Suppressor macrophage treated with lipopolysaccharide for 1 hour (primary cell): ENCODE measurements at places on chromosomes 12 and 14.

- peak; percentile 78 for DNase-seq
These were observed 21.9 kb upstream of the IFT81 start for GRCh38 chr12:110102255-110102654.

GRCh38 chr14:88352698-88353097, 29.6 kb upstream of the KCNK10 start:
- DNase-seq = no peak

- DNase-seq = no peak
These were observed 4.4 kb upstream of the TMTC2 start for GRCh38 chr12:82682326-82682725.

- DNase-seq = no peak
These were observed 11.1 kb downstream of the KRT77 start for GRCh38 chr12:52692254-52692653.

GRCh38 chr14:85439696-85440328, 90.1 kb upstream of the FLRT2 start:
- DNase-seq = no peak

GRCh38 chr14:65042296-65042695, 55.6 kb downstream of the FNTB start:
- no peak for DNase-seq

- no peak for DNase-seq
These were observed 16.3 kb downstream of the GLTP start for GRCh38 chr12:109863847-109864712.

DNA sequence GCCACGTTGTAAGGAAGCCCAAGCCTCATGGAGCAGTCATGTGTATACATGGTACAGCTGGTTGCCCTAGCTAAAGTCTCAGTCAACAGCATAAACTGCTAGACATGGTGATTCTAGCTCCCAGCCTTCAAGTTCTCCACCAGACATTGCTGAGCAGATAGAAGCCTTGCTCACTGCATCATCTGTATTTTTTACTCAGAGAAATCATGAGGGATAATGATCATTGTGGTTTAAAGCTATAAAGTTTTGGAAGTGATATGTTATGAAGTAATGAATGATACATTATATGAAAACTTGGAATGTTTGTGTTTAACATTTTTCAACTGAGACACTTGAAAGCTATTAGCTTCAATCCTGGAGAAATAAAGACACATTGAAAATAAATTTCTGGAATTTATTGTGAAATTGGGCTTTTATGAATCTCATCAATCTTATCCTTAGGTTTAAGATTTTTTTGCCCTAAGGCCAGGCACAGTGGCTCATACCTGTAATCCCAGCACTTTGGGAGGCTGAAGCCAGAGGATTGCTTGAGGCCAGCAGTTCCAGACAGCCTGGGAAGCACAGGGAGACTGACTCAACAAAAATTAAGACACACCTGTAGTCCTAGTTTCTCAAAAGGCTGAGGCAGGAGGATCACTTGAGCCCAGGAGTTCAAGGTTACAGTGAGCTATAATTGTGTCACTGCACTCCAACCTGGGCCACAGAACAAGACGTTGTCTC, 5.6 kb upstream of the NFATC4 start:
- DNase-seq = no peak

DNA sequence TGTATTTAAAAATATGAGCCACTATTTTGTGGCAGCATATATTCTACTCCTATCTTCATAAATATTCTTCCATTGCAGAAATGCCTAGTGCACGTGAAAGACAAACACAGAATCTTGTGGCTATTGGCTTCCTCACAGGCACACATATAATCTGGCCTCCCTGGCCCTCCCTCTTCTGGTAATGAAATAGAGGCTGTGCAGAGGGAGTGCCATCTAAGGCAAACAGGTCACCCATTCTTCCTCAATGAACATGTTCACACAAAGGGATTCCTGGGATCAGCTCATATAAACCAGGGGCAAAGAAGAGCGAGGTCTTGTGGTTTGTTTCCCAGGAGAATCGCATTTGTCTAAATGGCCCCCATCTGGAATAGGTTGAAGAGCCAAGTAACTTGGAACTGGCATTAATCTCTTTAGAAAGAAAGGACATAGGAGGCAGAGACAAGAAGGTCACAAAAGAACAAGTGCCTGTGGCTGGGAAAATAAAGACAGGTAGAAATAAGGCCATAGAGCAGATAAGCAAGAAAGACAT, 171.6 kb upstream of the PTPRQ start:
- DNase-seq = no peak

- DNase-seq = no peak
These were observed 138.4 kb downstream of the ZFP36L1 start for GRCh38 chr14:68654471-68654941.

DNA sequence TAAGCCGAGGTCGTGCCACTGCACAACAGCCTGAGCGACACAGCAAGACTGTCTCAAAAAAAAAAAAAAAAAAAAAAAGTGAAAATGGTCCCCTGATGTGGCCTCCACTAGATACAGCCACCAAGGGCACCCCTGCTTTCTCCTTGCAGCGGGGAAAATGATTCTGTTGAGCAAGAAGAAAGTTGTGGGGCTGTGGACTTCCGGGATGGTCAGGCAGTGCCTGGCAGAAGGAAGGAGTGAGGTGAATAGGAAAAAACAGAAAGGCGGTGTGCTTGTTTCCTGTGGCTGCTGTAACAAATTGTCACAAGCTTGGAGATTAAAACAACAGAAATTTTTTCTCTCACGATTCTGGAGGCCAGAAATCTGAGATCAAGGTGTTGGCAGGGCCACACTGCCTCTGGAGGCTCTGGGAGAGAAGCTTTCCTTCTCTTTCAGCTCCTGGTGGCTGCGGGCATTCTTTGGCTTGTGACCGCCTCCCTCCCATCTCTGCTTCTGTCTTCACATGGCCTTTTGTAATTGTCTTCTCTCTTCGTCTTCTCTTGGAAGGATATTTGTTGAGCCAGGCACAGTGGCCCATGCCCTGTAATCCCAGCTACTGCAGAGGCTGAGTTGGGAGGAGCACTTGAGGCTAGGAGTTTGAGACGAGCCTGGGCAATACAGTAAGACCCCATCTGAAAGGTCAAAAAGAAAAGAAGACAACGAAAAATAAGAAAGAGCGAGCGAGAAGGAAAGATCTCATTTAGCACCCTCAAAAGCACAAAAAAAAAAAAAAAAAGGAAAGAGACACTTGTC, 116.6 kb upstream of the MED13L start:
- DNase-seq = no peak
